CD4-positive, alpha-beta T cell treated with Interleukin-10 for 1 hour (primary cell): ENCODE measurements at places on chromosomes 5 and 9.

GRCh38 chr5:65808818-65809217 lies 86.8 kb downstream of the NLN start:
- no peak for DNase-seq

DNA sequence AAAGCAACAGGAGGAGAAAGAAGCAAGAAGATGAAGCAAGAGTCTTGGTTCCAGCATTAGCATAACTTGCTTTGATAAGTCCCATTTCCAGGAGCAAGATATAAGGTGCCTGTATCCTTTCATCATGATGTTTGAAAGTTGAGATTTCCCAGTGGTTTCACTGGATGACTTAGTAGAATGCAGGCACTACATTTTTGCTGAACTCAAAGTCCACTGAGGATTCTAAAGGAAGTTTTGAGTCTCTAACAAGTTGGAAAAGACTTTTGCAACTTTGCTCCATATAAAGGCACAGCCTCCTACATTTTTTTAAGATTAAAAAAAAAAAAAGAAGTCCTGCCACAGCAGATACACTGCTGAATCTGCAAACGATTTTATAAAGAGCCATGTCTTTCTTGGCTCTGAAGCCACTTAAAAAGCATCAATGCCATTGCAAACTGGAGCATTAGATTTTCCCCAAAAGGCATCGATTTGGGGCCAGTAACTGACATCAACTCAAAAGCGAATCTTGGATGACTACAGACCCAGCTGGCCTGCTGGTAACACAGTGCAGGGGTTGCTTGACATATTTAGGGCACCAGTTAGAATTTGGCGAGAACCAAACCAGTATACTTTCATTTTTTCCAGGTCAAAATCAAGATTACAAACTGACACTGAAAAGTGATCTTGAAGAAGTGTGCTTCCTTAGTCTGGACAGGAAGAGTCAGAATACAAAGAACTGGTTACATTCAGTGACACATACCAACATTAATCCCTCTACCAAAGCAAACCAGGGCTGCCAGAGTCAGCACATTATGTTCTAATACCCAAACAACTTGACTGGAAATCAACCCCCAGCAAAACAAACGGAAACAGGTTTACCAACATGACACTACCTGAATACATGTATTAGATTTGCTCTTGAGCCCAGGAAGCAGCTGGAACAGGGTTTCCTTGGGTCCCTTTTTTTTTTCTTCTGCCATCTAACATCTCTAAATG lies 39.1 kb upstream of the KCNV2 start:
- DNase-seq = no peak

- no peak for DNase-seq
Measured at GRCh38 chr5:75113354-75114113, 61.2 kb upstream of the GCNT4 start.

DNA sequence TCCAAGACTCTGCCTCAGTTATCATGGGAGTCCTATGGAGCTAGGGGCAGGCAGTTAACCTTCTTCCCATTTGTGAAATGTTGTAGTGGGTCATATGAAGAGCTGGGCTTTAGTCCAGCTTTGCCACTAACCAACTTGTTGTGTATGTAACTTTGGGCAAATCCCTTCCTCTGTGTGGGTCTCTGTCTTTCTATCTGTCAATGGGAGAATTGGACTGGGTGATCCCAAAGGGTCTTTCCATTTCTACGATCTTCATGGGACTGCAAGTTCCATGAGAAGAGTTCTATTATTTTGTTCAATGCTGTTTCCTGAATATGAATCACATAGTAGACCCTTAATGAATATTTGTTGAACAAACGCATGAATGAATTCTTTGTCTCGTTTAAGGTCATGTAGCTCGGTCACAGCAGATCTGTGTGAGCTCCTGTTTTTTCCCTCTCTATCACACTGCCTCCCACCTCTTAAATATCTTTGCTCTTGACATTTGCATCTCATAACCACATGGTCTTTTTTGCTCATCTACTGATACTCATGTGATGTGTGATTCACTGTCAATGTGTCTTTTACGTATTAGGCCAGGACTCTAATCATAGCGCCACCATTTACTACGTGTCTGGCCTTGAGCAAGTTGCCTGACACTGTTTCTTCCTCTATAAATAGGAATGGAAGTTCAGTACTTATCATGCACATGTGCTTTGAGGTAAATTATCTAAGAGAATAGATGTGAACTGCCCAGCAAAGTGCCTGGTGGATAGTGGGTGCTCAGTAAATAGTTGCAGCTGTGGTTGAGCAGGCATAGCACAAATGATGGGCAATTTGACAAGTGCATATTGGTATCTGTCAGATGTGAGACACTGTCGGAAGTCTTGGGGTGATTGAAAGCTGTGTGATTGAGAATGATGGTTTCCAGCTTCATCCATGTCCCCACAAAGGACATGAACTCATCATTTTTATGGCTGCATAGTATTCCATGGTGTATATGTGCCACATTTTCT lies 37.4 kb downstream of the PTTG1 start:
- no peak for DNase-seq

DNA sequence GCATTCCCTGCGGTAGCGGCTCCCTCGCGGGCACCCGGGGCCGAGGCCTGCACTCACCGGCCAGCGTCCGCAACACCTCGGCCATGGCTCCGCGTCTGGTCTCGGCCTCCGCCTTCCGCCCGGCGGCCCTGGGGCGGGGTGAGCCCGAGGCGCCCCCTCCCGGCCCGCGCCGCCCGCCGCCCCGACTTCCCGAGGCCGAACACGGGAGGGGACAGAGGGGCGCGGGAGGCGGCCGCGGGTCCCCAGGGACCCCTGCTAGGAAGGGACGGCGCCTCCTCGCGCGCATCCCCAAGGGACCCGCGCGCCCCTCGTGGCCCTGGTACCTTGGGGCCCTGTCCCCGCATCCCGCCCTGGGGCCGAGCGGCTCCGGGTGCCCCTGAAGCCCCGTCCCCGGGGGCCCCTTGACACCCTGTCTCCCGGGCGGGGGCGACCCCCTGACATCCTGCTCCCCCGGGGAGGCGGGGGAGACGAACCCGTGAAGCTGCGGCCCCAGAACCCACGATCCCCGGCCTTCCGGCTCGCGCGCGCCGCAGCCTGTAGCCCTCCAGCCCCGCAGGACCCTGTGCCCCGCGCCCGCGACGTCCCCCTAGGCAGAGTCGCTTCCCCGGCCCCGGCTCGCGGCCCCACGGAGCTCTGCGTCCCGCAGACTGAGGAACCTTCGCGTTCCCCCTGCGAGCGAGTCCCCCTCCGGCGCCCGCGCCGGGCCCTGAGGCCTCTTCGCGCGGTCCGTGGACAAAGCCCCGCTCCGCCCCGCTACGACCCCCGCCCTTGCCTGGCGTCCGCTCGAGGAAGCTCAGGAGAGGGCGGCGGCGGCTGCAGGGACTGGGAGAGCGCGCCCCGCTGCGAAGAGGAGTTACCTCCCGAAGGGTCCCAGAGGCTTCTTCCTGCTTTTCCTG lies at the start of gene ABO:
Gene ABO (minus strand): TSS at position 97 of the 896 bp plus-strand sequence.
- no peak for DNase-seq

DNA sequence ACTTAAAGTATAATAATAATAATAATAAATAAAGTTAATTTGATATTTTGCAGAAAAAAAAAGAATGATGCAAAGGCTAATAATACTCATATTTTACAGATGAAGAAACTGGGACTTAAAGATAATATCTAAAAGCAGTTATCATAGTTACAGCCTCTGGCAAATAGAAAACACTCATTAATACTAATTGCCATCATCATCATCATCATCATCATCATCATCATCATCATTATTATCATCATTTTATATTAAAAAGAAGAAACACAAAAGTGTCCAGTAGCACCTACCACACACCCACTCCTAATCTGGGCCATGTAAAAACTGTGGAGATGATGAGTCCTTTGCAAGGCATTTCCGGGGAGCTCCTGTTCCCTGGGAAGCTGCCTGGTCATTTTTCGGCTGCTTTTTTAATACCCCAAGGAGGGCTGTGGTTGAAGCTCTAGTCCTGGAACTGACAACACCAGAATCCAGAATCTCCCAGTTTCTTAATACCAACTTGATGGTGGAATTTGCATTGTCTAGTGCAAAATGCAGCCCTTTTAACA lies 70.8 kb downstream of the HTR4 start:
- DNase-seq = no peak

DNA sequence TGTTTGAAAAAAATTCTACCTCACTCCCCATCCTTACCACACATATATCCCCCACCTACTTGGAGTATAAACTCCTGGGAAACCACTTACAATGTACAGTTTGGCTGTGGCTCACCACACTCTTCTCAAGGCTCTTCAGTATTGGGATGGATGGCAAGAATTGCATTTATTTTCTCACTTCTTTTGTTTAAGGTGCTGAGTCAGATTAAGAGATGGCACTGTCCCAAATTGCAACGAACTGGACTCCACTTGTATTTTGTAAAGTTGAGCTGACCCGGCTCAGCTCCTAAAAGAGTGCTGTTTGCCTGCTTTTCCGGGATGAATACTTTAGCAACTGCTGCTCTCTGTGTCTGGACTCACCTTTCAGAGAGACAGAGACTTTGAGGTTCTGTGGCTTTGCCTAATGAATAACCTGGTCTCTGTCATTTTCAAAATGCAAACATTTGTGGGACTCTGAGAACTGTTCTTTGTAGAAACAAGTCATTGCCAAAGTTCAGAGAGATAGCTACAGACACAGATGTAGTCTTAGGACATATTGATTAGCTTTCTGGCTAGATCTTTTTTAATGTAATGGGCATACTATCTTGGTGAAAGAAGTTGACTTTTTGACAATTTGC lies 42.2 kb downstream of the PPP2R2B start:
- DNase-seq = no peak

DNA sequence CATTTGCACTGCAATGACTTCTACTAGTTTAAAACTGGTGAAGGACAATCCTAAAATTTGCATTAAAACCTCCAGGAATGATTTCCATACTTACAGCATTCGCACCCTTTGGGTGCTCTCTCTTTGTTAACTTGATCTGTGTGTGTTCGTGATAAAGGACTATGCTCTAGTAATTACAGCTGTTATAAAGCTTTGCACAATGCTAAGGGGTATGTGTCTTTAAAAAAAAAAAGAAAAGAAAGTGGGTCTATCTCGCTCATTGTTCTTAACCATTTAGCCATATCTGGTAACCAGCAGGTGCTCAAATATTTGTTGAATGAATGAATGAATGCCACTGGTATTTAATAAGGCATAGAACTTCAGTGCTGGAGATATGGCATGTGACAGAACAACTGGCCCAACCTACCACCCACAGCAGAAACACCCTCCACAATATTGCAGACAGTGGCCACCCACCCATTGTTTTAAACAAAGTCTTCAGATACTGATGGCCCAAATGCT lies 8.7 kb downstream of the TRIM36 start:
- DNase-seq = no peak

DNA sequence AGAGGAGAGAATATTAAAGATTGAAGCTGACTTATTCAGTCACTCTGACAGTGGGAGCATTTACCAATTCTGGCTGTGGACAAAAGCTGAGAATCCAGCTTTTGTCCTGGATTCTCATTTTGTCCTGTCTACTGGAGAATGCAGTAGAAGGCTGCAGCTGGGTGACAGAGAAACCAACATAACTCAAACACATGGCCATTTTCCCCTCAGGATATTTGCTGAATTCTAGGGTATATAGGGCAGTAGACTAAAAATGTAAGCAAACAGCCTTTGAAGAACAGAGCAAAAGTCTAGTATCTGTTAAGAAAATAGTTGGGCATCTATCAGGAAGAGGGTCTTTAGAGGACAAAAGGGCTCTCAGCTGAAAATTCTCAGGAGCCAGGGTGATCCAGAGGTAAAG lies 20.6 kb downstream of the ZNF484 start:
- DNase-seq = no peak

DNA sequence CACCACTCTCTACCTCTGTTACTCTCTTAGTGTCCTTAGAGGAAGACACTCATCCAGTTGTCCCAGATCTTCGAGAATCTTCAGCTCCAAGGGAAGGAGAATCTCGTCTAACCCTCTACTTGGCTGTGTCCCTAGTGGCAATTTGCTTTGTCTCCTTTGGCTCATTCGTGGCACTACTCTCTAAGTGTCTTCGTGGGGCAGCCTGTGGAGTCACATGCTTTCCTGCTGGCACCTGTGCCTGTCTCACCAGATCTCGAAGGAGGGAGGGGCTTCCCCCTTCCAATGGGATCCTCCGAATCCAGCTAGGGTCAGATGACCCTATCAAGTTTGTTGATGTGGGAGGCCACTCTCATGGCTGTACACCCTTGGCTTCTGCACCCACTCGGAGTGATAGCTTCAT lies 1.8 kb upstream of the PCDHGC5 start:
- no peak for DNase-seq

GRCh38 chr5:122292332-122292731 lies 19.7 kb upstream of the SNCAIP start:
- DNase-seq = no peak

DNA sequence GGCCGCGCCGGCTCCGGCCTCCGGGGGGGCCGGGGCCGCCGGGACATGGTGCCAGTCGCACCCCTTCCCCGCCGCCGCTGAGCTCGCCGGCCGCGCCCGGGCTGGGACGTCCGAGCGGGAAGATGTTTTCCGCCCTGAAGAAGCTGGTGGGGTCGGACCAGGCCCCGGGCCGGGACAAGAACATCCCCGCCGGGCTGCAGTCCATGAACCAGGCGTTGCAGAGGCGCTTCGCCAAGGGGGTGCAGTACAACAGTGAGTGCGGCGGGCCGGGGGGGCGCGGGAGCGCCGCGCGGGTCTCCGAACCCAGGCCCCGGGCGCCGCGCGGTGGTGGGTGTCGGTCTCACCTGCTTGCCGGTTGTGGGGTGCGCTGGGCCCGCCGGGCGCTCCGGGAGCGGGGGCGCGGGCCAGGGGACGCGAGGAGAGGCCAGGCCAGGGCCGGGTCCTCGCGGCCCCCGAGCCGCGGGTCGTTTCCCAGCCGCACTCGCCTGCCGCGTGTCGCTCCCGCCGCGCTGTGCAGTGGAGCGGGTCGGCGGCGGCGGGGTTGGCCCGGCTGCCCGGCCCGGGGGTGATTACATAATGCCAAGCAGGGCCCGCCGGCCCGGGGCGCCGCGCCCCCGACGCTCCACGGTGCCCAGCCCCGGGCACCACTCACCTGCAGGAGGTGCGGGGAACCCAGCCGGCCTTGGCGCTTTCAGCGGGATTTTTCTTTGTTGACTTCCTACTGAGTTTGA lies 492 bp downstream of the RABL6 start:
- DNase-seq = peak; percentile 56

DNA sequence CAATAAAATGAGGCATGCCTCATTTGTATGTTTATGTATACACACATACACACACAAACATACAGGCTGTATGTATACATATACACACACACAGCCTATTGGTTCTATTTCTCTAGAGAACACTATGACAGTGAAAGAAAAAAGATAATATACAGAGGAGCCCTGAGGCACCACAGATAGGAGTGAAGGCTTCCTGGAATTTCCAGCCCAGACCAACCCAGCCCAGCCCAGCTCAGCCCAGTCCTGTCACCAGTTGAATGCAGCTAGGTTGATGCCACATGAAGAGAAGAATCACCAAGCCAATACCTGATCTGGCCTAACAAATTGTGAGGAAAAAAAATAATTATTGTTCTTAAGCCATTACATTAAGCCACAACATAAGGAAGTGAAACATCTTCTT lies 126.9 kb upstream of the PDE4D start:
- DNase-seq = no peak

- DNase-seq = no peak
Measured at GRCh38 chr5:116738615-116739261, 164.1 kb upstream of the SEMA6A start.

- no peak for DNase-seq
Measured at GRCh38 chr5:14309878-14310531, 166.9 kb downstream of the TRIO start.

- DNase-seq = peak; percentile 88
Measured at GRCh38 chr9:114372921-114373448, 14.8 kb downstream of the AKNA start.

GRCh38 chr5:134236318-134236717 lies 10.4 kb upstream of the PPP2CA start:
- no peak for DNase-seq
